Astrocyte of the hippocampus (primary cell): ENCODE measurements at places on chromosomes 6 and 20.
A peak's percentile ranks its signal among the peaks of the same experiment; 100 is the strongest.

- peak; percentile 50 for DNase-seq
Measured at GRCh38 chr20:53608456-53609452, 15.1 kb upstream of the ZNF217 start.

DNA sequence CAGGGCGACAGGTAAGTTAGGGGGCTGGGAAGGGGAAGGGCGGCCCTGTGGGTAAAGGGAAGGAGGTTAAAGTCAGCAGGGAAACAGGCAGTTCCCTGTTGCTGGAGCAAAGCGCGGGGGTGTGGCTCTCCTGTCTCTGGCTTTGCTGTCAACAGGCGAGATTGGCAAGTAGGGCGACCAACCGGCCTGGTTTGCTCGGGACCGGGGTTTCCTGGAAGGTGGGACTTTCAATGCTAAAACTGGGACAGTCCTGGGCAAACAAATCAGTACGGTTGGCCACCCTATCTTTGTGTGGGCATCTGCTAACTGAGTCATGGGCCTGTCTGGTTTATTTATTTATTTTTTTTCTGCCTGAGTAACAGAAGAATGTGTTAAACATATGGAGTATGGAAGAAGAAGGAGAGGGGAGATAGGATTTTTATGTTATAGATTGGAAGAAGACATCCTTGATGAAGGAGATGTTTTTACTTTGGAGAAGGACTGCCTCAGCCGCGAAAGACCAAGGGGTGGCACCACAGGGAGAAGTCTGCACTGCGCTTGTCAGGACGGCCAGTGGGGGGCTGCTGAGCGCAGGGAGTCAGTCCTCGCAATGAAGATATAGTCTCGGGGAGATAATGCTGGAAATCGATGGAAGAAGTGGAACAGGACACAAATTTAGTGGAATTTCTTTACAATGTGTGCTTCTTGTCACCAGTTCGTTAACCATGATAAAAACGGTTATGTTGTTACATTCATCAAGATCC is 43.4 kb upstream of the ESR1 start:
- DNase-seq, result peak; percentile 83

DNA sequence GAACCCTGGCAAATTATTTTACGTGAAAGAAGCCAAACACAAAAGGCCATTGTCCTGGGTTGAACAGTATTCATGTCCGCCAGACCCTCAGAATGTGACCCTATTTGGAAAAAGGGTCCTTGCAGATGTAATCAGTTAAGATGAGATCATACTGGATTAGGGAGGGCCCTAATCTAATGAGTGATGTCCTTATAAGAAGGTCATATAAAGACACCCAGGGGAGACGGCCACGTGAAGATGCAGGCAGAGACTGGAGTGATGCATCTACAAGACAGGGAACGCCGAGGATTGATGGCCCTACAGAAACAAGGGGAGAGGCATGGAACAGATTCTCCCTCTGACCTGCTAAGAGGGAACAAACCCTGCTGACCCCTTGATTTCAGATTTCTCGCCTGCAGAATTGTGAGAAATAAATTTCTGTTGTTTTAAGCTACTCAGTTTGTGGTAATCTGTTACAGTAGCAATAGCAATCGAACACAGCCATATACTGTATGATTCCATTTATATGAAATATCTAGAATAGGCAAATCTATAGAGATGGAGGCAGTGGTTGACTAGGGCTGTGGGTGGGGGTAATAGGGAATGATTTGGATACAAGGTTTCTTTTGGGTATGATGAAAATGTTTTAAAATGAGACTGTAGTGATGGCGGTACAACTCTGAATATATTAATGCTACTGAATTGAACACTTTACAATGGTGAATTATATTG is 132.9 kb upstream of the NUP153 start:
- no peak for DNase-seq

DNA sequence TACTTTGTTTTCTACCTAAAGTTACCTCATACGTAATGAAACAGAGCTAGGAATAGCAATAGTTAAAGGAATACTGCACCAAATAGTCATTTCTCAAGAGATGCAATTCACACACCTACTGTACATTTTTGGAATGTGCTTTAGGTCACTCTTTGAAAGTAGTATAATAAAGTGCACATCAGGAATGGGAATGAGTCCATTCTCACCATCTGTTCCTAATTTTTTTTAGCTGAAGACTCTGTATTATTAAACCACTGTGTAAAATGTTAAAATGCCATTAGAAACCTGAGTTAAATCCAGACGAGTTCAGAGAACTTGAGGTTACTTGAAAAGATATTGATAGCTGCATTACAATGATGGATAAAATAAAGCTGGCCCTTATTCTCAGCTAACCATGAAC is 51.9 kb upstream of the EPHA7 start:
- DNase-seq, result no peak

DNA sequence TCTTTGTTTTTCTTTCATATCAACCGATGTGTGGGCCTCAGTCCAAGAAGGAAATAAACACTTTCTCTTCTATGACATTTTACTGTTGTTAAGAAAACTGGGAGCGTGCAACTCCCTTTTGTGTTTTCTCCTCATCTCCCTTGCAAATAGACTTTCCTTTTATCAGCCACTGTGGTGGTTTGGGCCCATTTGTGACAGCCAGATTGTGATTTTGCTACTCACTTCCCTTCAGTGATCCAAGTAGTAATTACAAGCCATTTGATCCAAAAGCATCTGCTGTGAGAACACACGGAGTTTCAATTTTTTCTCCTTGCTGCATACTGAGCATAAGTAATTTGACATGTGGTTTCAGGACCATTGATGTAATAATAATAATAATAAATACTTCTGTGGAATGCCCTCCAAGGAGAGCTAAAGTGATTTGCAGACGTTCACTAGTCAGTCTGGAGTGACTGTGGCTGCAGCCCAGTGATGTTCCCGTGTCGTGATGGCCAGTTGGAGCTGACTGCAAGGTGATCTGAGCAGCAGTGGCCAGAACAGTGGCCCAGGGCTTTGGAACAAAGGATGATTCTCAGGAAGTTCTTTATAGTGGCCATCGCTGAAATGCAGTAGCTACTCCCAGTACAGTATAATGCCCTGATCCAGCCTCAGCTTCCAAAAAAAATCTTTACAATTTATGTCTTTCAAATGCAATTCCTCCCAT is 91.9 kb upstream of the CLDN20 start:
- DNase-seq, result peak; percentile 82

- peak; percentile 97 for DNase-seq
Measured at GRCh38 chr20:43583982-43584432, 6.7 kb upstream of the IFT52 start.

DNA sequence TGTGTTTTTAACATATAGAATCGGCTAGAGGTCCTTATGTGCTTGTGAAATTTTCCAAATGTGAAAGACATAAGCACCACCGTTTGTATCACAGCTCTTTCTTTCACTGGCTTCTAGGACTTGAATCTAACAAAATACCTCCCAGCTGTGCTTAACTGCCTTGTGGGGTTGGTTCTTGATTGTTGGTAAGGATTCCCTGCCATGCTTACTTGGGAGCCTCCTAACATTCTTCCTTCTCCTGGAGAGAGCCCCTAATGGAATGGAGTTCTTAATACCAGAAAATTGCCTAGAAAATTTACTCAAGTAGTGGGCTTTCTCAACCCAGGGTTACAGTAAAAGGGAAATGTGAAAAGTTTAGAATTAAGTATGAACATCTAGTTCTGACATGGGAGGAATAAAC is 121.2 kb downstream of the COL19A1 start:
- DNase-seq, result no peak

DNA sequence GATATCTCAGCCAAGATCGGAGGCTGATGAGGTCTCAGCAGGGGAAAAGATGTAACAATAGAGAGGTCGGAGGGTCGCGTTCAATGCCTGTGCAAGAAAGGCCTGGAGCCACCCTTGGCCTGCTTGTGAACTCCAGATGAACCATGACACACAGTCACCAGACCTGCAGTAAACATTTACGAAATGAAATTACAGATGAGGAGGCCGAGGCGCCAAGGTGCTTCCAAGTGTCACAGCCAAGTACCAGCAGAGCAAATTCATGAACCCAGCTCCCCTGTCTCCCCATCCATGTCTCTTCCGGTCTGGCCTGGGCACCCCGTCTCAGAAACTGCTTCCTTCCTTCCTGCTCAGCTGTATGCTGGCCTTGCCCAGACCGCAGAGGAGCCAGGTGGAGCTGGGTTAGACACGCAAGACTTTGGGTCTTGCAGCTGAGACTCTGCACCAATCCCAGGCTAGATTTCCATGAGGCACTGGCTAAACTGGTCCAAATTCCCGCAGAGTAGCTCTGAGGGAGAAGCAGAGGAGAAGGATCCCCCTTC is 48.1 kb downstream of the CHMP4B start:
- DNase-seq, result no peak

GRCh38 chr6:72769459-72770125 is 147.7 kb downstream of the KCNQ5 start:
- no peak for DNase-seq

DNA sequence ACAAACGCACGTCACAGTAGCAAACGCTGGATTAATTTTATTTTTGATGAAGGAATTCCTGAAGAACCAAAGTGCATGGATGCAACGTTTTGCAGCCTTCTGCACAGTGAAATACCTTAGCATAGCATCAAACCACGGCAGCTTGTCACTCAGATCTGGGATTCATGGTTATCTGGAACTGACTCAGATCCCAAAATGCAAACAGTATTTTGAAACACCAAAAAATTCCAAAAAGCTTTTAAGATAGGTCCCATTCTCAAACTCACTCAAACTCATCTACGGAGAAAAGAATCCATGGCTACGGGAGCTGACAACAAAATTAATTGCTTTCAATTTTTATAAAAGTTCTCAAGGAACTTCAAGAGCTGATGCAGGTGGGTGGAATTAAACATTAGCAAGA is 116.2 kb upstream of the SALL4 start:
- no peak for DNase-seq
